ENCODE measurements at places on chromosomes 2 and 18. TPM values are rescaled to one million over a fixed set of nuclear protein-coding genes. Genes with fewer than 3 reads are reported as not detected.

Gene GPAT2
- 2.7 TPM for total RNA-seq

DNA sequence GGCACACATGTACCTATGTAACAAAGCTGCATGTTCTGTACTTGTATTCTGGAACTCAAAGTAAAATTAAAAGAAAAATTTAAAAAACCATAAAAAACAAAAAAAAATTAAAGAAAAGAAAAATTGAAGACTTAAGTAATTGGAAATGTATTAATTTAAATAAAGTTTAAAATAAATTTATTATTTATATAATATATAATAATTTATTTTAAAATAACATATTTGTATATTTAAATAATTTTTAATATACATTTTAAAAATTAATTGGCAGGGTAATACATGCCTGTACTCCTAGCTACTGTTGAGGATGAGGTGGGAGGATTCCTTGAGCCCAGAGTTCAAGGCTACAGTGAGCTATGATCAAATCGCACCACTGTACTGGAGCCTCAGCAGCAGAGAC, 1830.6 kb upstream of the CELF4 start:
- ATAC-seq, result no peak

Gene PRADC1
- total RNA-seq, result 16.0 TPM

Gene DSG3
- total RNA-seq, result not detected

GRCh38 chr18:49100226-49100968, 149.6 kb upstream of the SMAD7 start:
- ATAC-seq, result no peak

GRCh38 chr18:74256190-74256589, 35.6 kb downstream of the CYB5A start:
- no peak for ATAC-seq

- ATAC-seq, result peak; percentile 49
Measured at GRCh38 chr2:37599688-37600525, 71.5 kb downstream of the CDC42EP3 start.

DNA sequence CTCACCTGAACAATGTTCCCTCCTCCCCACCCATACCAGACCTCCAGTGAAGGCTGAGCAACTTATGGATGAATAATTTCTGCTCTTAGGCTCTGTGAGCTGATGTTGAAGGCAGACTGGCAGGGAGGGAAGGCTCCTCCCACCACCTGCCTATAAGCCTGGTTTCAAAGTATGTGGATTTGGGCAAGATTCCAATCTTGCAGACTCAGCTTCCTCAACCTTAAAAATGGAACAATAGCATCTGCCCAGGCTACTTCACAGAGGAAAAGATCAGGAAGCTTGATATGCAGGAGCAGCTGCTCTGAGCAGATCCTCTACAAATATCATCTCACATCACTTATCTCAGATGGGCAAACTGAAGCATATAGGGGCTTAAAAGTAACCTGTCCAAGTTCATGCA, 112.2 kb downstream of the ZFP36L2 start:
- ATAC-seq, result no peak

GRCh38 chr18:77038182-77038858, 94.3 kb downstream of the MBP start:
- ATAC-seq, result no peak

DNA sequence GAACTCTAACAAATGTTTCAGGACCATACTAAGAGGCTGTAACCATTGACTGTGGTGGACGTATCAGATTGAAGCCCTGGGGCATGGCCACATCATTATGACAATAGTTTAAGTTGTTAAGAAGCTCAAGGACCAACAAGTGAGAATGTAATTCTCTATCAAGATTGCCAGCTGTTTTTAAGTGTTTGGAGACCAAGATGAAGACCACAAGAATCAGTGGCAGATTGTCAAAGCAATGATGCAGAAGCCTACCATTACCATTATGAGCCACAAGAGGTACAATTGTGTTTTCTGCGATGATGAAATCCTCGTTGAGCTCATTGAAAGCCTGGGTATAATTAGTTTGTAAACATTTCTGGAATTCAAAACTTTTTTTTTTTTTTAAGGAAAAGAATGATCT, 261.1 kb upstream of the ZEB2 start:
- no peak for ATAC-seq

- ATAC-seq, result no peak
Measured at GRCh38 chr18:45370255-45371010, 244.8 kb upstream of the SLC14A2 start.

DNA sequence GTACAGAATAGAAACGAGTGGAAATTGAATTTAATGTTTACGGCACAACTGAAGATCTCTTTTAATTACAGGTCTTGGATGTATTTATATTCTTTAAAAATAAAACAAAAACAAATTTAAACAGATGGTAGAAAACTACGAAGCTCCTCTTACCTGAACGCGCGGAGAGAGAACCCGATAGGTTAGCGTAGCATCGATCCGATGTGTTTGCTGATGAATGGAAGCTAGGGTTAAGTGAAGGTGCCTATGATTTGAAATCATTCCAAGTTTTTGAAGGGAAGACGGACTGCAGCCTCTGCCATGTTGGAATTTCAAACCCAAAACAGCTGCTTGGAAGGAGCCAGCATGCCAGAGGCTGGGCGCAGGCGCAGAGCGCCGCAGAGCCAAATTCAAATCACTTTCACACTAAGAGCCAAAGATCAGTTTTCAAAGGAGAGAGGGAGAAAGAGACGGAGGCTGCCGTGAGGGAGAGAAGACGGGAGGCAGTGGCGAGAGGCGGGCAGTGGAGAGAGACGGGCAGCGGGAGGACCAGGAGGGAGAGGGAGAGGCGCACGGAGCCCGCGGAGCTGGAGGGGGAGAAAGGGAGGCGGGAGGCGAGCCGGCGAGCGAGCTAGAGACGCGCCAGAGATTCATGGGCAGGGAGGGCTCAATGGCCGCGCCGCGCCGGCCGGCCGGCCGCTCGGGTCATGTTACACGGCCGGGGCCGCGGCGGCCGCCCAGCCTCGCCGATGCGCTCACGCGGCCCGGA, at the start of gene FIGN:
FIGN (minus strand) TSS at position 324 of the 748 bp plus-strand sequence. CDS start 1,081 bp downstream, outside the sequence.
- no peak for ATAC-seq

Gene SERPINB12
- not detected for total RNA-seq

- no peak for ATAC-seq
Measured at GRCh38 chr2:145593991-145594614, 1074.2 kb upstream of the ZEB2 start.

DNA sequence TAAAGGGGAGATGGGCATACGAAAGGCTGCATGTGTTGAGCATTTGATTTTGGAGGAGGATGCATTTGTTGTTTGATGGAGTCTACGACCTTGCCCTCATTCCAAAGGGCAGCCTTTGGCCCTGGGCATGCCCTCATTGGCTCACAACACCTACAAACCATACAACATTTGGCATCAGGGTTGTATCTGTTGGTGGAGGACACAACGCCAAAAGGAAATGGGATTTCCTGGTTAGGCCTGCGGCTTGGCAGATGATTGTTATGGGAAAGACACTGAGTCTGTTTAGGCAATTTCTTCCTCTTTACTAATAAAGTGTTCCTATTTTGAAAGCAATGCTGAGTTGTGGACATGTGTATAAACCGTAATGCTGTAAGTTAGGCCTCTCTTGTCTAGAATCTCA, 246.9 kb downstream of the LDLRAD4 start:
- ATAC-seq, result peak; percentile 7

DNA sequence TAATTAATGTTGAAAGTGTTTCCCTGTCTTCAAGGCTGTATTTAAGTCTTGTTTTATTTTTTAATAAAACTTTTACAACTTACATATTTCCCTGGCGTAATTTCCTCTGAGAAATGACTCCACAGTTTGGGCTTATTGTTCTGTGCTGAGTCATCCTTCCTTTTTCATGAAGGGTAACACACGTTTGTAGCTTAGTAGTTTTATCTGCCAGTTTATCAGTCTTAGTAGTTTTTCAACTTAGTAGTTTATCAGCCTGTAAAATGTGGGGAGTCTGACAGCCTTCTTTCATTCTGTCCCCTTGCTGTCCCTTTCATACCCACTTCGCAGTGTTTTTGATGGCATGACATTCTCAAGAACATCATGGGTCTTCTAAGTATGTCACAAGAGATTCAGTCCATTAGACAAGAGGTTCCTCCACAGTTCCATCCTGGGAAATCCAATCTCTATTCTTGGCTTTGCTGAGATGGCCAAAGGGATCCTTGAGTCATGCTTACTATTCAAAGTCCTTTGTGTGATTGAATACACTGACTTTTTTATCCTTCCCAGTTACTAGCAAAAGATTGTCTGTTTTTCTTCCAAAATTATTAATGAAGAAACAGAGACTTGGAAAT, 60.0 kb upstream of the SGPP2 start:
- no peak for ATAC-seq

- no peak for ATAC-seq
Measured at GRCh38 chr2:96945014-96945413, 41.4 kb downstream of the FAM178B start.

Gene NYAP2
- not detected for total RNA-seq

- peak; percentile 59 for ATAC-seq
Measured at GRCh38 chr2:162261032-162261945, 18.0 kb upstream of the FAP start.

GRCh38 chr18:75483662-75484061, 56.2 kb upstream of the SMIM21 start:
- ATAC-seq, result no peak
